ENCODE measurements at places on chromosomes 5 and 9.
A peak's percentile ranks its signal among the peaks of the same experiment; 100 is the strongest.

DNA sequence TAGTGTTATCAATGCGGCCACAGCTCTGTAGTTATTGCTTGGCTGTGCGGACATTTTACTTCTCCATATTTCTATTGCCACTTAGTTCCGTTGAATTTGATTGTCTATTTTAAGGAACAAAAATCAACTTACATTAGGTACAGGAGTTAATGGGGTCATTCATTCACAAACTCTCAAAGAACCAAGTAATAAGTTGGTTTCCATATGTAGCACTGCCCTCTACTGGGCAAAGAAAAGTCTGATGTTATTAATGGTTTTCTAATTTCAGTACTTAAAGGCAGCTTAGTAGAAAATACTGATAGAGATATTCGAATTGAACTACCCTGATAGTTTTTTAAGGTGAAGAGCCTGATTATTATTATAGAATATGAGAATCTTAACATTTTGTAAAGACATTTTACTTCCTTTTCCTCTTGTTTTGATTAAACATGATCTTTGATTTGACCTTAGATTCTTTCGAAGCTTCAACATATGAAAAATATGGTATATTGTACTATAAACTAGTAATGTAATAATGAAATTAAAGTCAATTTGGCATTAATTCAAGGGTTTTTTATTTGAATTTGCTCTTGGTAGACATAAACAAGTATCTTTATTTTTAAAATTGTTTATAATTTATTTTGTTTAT, 119.5 kb upstream of the CTNND2 start:
- DNase-seq = peak; percentile 7

DNA sequence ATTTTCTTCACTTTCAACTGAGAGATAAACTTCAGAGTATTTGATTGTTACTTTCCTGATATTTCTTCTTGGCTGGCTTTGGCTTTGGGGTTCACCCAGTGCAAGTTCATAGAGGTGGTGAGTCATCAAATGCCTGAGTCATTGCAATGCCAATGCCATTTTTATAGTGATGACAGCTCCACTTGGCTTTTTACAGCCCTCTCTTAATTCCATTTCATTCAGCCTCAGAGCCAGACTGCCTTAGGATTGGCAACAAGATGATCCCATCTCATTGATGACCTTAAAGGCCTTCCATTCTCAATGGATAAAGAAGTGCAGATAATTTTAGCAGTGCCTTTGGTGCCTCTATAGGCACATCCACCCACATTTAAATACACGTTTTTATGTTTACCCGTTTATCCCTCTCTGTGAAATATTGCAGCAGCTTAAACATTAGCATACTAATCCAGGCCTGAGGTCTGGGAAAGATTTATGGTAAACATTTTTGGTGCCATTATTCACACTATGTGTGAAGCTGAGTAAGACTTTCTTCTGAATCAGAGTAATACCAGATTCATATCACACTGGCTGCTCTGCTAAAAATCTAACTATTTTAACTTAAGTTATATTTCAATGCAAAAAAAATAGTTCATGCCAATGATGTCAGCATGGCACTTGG, 88.9 kb upstream of the TYRP1 start:
- DNase-seq = peak; percentile 1

DNA sequence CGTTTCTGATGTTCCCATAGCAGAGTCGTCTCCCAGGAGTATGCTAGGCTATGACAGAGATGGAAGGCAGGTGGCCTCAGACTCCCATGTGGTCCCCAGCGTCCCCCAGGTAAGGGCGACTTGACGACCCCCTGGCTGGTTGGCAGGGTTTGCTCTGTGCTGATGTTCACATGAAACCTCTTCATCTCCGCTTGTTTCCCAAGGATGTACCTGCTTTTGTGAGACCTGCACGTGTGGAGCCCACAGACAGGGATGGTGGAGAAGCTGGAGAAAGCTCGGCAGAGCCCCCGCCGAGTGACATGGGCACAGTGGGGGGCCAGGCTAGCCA, 108.3 kb downstream of the WNK2 start:
- no peak for DNase-seq

DNA sequence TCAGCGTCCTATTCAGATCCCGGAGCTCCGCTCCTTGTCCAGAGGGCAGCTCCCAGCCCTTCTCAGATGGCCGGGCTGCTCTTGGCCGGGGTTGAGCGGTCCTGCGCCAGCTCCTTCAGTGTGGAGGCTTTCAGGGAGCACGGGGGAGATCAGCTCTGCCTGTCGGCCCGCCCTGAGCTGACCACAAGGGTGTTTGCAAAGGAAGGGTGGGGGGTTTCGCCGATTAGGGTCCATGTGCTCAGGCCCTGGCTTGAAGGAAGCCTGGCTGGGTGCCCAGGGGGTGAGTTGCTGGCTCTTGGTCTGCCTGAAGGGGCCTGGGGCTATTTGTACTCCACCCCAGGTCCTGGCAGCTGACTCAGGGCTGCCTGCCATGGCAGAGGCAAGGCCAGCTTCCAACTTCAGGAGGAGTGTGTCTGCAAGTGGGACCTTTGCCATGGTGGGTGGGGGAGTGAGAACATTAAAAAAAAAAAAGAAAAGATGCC, 250.1 kb upstream of the KLF4 start:
- DNase-seq = peak; percentile 69

DNA sequence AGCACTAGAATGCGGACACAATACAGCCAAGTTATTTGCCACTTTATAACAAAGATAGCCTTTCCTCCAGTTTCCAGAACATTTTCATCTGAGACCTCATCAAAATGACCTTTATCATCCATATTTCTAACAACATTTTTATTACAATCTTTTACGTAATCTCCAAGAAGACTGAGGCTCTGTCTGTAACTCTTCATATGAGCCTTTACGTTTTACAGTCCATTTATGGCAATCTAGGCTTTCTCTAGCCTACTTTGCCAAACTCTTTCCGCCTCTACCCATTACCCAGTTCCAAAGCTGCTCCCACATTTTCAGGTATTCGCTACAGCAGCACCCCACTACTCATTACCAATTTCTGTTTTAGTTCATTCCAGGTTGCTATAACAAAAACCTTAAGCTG, 8.2 kb upstream of the SEMA5A start:
- DNase-seq = no peak

- DNase-seq = peak; percentile 22
Observed at GRCh38 chr9:88890546-88890945, 100.7 kb upstream of the S1PR3 start.

- DNase-seq = no peak
Observed at GRCh38 chr5:98986587-98986986, 57.8 kb upstream of the CHD1 start.

All from foreskin fibroblast (primary cell).